ENCODE measurements at places on chromosomes 6 and 20.

DNA sequence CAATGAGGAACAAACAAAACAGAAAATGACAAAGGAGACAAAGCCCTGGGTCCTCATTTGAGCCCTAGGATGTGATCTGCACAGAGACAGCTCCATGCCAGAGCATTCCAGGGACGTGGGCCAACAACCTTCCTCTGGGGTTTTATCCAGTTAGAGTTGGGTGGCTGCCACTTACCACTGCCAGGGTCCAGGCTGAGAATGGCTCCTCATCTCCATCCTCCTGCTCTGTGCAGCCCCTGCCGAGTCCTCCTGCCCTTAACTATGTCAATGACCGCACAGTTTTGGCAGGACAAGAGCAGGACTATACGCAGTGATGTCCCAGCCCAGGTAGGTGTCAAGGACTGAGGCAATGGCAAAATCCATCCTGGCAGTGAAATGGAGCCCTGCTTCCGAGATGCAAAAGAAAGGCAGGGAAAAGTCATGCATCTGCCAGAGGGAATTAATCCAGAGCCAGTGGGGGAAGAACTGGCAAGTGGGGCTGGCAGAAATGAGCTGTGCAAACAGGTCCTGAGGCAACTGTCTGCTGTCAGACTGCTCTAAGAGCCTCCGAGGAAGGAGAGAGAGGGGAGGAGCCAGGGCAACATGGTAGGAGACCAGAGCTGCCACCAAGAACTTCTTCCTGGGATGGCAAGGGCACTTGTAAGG is 449.4 kb downstream of the PTPRT start:
- DNase-seq, result no peak

- no peak for DNase-seq
Observed at GRCh38 chr20:6975311-6975710, 207.8 kb downstream of the BMP2 start.

DNA sequence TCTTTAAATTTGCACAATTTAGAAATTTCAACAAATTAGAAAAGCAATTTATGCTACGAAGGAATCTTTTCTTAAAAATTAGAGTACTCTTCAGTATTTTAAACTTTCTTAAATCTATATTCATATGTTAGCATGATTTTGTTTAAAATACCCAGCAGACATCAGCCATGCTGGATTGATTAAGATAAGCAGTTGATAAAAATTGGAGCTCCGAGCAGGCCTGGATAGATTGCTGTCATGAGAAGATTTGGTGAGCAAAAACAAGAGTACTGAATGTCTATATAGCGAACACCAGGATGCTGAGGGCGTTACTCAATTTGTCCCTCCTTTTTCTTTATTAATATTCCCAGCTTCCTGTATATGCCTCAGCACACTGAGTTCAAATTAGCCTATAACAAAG is 108.4 kb upstream of the SLC35B3 start:
- no peak for DNase-seq

- DNase-seq, result peak; percentile 51
Observed at GRCh38 chr6:141041596-141042087, 1091.1 kb upstream of the GJE1 start.

DNA sequence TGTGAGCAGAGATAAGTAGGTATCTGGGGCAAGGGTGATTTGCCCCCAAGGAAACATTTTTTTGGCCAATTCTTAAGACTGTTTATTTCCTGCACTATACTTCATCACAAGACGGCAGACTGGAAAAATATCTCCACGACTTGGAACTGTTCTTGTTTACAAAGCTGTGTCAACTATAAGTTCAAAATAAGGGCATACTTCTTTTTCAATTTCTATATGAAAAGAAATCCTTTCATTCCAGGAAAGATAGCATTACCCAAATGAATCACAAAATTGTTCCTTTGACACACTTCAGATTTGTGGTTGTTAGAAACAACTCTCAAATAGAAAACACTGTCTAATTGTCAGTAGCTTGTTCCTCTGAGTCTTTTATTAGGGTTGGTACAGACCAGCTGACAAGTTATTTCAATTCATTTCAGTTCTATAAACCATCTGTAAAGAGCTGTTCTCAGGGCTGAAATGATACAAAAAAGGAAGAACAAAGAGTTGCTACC is 212.9 kb upstream of the PRDM1 start:
- no peak for DNase-seq

- DNase-seq, result no peak
Observed at GRCh38 chr20:57573894-57574293, 13.0 kb downstream of the PCK1 start.

GRCh38 chr20:25188218-25188617 is 7.3 kb upstream of the ENTPD6 start:
- DNase-seq, result no peak

GRCh38 chr6:19450651-19451050 is 386.5 kb upstream of the ID4 start:
- DNase-seq, result no peak

GRCh38 chr20:8287340-8287739 is 155.3 kb downstream of the PLCB1 start:
- no peak for DNase-seq

GRCh38 chr6:35710241-35710847 is 21.6 kb upstream of the FKBP5 start:
- DNase-seq, result peak; percentile 66

DNA sequence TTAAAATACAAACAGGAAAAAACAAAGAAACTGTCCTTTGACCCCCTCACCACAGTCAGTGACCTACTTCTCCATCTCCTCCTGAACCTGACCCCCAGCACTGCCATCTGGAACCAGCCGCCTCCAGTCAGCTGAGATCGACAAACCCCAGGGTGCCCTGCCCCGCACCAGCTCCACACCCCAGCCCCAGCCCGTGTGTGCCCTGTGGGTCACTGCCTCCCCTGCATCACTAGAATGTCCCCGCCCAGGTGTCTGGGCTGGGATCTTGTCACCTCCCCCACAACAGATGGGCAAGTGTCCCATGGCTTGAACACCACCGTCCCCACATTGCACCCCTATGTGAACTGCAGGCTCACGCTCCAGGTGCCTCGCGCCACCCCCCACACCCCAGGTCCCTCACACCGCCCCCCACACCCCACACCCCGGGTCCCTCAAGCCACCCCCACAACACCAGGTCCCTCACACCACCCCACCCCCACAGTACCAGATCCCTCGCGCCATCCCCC is 13.3 kb downstream of the TAF4 start:
- peak; percentile 50 for DNase-seq

GRCh38 chr6:119237177-119237715 is 112.3 kb downstream of the MAN1A1 start:
- no peak for DNase-seq

- DNase-seq, result no peak
Observed at GRCh38 chr20:62577490-62577836, 64.8 kb upstream of the SLCO4A1 start.

DNA sequence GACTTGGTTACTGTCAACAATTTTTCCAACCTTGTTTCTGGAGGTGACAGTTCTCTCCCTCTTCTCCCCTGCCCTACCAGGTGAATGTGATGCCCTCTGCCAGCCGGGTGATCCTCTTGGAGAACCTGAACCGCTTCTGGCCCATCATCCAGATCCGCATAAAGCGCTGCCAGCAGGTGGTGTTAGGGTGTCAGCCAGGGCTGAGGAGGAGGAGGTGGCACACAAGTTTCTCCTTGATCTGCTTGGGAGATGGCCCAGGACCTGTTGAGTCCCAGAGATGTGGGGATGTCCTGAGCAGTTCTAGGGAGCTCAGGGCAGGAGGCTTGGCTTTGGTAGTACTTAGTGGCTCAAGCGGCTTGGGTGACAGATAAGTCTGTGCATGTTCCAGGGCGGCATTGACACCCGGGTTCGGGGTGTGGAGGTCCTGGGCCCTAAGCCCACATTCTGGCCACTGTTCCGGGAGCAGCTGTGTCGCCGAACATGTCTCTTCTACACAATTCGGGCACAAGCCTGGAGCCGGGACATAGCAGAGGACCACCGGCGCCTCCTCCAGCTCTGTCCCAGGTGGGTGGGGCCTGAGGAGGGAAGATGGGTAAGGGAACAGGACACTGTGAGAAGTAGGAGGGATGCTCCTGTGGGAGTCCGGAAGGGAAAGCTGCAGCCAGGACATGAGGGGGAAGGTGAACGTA is 21.2 kb downstream of the CUL9 start:
- DNase-seq, result peak; percentile 53

DNA sequence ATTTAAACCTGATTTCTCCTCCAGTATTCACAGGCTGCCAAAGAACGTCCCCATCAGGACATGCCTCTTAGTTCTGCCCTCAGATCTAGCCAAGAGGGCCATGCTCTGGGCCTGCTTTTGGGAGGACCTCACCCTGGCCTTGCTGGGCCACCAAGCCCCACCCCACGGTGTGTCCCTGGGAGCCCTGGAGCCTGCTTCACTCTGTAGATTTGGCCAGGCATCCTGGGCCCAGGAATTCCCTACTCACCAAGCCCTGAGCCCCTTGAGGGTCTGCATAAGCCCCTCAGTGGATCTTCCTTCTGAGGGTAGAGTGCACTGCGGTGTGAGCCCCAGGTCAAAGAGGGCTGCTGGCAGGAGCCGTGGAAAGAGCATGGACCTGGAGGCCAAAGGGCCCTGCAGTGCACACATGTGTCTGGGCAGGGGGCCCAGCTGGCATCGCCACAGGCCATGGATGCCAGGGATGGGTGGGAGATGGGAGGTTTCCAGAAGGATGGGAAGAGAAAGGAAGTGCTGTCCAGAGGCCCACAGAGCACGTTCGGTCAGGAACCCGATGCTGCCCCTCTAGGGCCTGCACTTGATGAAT is 98.0 kb downstream of the DACT2 start:
- DNase-seq, result no peak

GRCh38 chr6:116099036-116099435 is 1.6 kb upstream of the NT5DC1 start:
- DNase-seq, result no peak

- DNase-seq, result no peak
Observed at GRCh38 chr6:108484016-108484415, 76.7 kb upstream of the FOXO3 start.
